Epithelial cell of esophagus (primary cell): ENCODE measurements at places on chromosomes 2 and 18.

DNA sequence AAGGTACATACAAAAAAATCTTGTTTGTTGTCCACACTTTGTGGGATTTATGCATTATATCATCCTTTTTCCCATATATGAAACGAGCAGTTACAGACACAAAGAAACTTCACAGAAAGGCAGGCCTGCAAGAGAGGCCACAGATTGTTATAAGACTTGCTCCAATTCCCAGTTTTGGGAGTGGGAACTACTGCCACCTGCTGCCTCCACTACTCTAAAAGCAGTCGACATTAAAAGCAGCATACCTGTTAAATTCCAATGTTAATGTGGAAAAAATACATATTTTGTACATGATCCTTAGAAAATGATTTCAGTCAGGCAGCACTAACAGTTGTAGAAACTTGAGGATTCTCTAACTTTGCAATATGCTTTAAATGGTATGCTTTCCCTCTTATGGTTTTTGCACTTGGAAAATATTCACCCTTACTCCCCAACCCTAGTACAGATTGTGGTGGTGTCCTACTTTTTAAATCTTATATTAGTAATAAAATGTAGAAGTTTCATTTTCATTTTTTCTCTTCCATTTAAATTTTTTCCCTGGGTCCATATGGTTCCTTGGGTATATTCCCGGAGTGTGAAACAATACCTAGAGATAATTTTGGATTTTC is 37.9 kb downstream of the SLC38A11 start:
- peak; percentile 71 for DNase-seq

DNA sequence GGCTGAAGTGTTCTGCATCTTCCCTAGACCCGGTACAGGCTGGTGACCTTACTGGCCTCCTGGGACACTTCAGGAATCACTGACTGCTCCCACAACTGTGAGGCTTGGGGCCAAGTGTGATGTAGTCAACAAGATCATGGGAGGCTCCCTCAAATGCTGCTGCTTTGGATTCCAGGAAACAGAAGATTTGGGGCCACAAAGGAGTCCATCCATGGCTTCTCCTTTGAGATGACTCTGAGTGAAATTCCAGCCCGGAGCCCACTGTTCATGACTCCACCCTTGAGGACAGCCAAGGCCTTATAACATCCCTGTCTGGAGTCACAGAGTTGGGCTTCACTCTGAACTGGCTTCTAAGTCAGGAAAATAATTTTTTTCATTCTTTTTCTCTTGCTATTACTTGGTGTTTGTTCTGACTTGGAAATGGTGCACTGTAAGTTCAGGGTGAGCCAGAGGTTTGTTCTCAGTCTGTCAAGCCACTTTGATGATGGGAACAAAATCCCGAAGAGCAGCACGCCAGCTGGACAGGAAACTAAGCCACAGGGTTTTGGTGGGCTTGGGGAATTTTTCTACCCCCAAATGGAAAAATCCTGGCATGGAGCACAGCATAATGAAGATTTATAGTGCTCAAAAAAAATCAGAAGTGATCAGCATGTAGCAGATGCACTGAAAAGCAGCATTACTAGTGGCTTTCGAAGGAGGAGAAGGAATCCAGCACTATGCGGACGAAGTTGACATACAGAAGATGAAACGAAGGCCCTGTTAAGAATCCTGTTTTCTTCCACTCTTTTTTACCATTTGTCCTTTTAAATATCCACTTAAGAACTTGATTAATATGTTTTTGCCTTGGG is 98.1 kb upstream of the ZFP36L2 start:
- no peak for DNase-seq

- DNase-seq, result no peak
Observed at GRCh38 chr2:169546756-169547155, 26.9 kb downstream of the FASTKD1 start.

DNA sequence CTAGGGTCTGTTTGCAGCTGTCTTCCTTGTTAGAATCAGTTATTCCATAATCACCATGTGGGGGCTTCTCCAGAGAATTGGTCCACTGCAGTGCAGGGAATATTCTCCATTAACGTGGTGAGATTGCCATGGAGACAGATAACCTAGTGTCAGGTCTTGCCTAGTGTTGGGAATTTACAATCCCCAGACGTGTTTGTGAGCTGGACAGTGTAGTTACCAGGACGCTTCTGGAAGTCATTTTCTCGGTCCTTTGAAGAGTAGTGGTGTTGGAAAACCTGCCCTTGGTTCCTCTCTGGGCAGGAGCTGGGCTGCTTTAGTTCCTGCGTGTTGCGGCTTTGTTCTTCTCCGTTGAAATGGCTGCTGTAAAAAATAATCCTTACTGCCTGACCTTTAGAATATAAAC is 68.8 kb upstream of the LYPD6B start:
- DNase-seq, result no peak

- no peak for DNase-seq
Observed at GRCh38 chr2:187081461-187081860, 232.5 kb upstream of the ZSWIM2 start.

DNA sequence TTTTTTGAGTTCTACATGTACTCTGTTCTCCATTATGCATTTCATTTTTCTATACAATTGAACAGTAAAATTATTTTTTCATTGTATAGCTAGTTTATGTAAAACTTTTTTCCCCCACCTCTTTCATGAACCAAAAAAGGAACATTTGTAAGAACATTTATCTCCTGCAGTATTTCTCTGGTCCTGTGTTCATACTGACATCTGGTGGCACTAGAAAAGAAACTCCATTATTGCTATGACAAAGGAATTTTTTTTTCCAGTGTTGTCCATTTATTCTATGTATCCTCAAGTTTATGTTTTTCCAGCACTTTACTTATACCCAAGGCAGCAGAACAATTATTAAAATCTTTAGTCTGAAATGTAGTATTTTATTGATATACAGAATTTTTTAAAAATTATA is 27.4 kb upstream of the CHAC2 start:
- peak; percentile 31 for DNase-seq

DNA sequence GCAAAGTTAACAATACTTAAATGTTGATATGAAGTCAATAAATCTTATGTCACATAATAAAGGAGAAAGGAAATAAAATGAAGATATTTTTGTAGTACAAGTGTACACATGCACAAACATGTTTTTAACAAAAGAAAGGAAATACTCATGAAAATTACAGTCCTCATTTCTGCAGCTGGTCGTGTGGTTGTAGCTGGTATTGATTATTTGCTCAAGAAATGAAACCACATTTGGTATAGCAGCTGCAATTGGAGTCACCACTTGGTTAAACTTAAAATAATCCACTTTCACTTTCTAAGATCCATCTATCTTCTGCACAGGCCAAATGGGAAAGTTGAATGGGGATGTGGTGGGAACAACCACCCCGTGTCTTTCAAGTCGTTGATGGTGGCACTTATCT is 580.5 kb upstream of the NRXN1 start:
- DNase-seq, result no peak

- DNase-seq, result no peak
Observed at GRCh38 chr2:29054430-29054829, 19.9 kb downstream of the PCARE start.

- peak; percentile 95 for DNase-seq
Observed at GRCh38 chr18:2515908-2516625, 55.2 kb downstream of the METTL4 start.
